ENCODE measurements at places on chromosomes 2 and 18. TPM values are rescaled to one million over a fixed set of nuclear protein-coding genes. Genes with fewer than 3 reads are reported as not detected.

DNA sequence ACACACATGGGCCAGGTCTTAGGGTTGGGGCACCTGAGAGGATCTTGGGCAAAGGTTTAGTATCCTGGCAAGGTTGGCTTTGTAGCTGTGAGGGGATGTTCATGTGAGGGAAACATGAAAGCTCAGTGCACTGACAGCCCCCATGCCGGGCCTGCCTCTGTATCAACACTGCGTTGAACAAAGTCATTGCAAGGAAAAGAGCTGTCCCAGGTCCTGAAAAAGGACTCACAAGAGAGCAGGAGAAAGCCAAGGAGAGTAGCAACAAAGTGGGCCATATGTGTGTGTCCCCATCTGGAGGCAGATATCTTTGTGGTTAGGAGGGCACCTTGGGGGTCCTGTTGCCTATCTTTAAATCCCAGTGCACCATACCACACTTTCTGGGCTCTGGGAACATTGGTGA, 237.8 kb upstream of the THSD7B start:
- no peak overlapping the region for H3K27ac ChIP-seq
- no peaks in the 10 kb centered on the region for H3K36me3 ChIP-seq
- DNase-seq, result no peak
- H3K27me3 ChIP-seq, result no peaks in the 10 kb centered on the region

DNA sequence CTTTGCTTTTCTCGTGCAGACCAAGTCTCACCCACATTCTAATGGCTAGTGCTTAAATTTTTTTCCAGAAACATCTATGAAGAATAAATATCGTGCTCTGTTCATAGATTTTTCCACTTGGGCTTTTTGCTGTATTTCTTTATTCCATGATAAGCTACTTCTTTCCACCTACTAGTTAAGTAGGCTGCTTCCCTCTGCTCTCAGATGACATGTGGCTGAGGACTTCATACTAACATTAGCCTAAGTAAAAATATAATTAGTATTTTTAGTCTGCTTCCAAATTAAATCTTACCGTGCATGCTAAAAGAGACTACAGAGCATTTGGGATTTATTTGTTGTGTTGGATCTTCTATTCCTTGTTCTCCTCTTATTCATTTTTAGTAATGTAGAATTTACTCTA, 102.4 kb downstream of the SH3RF3 start:
- no peaks in the 10 kb centered on the region for H3K27me3 ChIP-seq
- H3K27ac ChIP-seq, result no peak overlapping the region
- no peak for DNase-seq
- no peaks in the 10 kb centered on the region for H3K36me3 ChIP-seq
- H3K4me3 ChIP-seq, result no peak overlapping the region

- no peak overlapping the region for H3K4me3 ChIP-seq
- DNase-seq, result no peak
- no peaks in the 10 kb centered on the region for H3K4me1 ChIP-seq
- H3K27me3 ChIP-seq, result no peaks in the 10 kb centered on the region
Measured at GRCh38 chr2:6755456-6755855, 110.3 kb downstream of the CMPK2 start.

- DNase-seq, result no peak
- no peaks in the 10 kb centered on the region for H3K4me1 ChIP-seq
- no peak overlapping the region for H3K4me3 ChIP-seq
- H3K27ac ChIP-seq, result no peak overlapping the region
- no peaks in the 10 kb centered on the region for H3K36me3 ChIP-seq
- no peaks in the 10 kb centered on the region for H3K27me3 ChIP-seq
Measured at GRCh38 chr18:45106331-45106774, 425.7 kb downstream of the SETBP1 start.

DNA sequence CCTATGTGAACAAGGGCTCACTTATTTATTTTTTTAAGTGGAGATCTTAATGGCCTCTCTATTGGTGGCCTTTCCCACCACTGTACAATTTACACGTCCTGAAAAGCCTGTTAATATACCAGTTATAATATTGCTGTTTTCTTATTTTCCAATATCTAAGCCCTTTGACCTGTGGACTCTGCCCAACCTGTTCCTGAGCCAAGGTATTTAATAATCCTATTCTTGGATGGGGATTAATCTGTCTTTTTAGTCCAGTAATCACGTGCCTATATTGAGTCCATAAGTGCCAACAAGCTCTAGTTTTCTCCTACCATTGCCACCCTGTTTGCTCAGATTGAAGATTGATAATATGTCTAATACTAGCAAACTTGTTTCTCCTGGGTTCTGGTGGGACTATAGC, 42.7 kb downstream of the MBD5 start:
- H3K4me3 ChIP-seq, result no peak overlapping the region
- H3K27me3 ChIP-seq, result no peaks in the 10 kb centered on the region
- no peak overlapping the region for H3K27ac ChIP-seq
- H3K4me1 ChIP-seq, result no peaks in the 10 kb centered on the region

DNA sequence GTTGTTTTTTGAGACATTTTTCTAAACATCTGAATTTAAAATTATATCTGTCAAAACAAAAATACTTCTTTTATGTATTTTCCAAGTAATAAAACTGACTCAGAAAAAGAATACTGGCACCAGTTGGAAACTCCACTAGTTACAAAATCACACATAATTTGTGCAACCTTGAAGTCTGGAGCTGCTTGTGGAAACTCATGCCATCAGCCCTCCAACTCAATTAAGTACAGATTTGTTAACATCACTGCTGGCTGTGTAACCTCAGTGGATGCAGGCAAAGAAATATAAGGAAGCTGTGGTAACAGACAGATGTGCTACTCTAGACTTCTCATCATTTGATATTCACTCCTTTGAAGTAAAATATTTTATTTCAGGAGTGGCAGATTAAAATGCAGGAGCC, 30.0 kb upstream of the RAPH1 start:
- no peak for DNase-seq
- no peak overlapping the region for H3K4me3 ChIP-seq
- no peaks in the 10 kb centered on the region for H3K27me3 ChIP-seq
- no peaks in the 10 kb centered on the region for H3K4me1 ChIP-seq

- H3K27me3 ChIP-seq, result no peaks in the 10 kb centered on the region
- H3K4me1 ChIP-seq, result no peaks in the 10 kb centered on the region
- H3K36me3 ChIP-seq, result no peaks in the 10 kb centered on the region
- H3K27ac ChIP-seq, result no peak overlapping the region
- H3K4me3 ChIP-seq, result no peak overlapping the region
- no peak for DNase-seq
Measured at GRCh38 chr2:60989259-60989658, 28.3 kb upstream of the PEX13 start.

GRCh38 chr2:215831296-215831913, 181.9 kb downstream of the MREG start:
- no peak overlapping the region for H3K4me3 ChIP-seq
- H3K36me3 ChIP-seq, result no peaks in the 10 kb centered on the region
- DNase-seq, result no peak
- no peaks in the 10 kb centered on the region for H3K27me3 ChIP-seq
- no peak overlapping the region for H3K27ac ChIP-seq

DNA sequence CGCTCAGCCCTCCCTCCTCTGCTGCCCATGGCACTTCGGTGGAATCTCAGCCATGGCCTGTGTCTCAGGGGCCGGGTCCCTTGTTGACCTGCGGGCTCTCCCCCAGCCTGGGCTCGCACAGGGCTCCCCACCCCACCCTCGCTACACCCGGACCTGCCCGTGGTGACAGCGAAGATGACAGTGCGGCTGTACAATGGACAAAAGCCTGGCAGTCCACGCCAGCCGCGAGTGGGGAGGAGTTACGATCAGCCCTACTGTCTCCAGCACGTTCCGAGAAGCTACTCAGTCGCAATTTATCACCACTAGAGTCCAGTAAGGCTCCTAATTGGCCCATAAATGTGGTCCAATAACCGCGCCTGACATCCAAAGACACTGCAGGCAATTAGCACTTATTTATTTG, 31.6 kb downstream of the GBX2 start:
- no peak overlapping the region for H3K4me3 ChIP-seq
- H3K4me1 ChIP-seq, result no peaks in the 10 kb centered on the region
- no peaks in the 10 kb centered on the region for H3K36me3 ChIP-seq
- no peak overlapping the region for H3K27ac ChIP-seq
- no peaks in the 10 kb centered on the region for H3K27me3 ChIP-seq

- H3K36me3 ChIP-seq, result peaks cover 25% of the 10 kb centered on the region
- H3K4me1 ChIP-seq, result no peaks in the 10 kb centered on the region
- H3K27ac ChIP-seq, result no peak overlapping the region
- no peak overlapping the region for H3K4me3 ChIP-seq
- no peaks in the 10 kb centered on the region for H3K27me3 ChIP-seq
Measured at GRCh38 chr2:159737292-159737916, 25.1 kb downstream of the MARCHF7 start.

DNA sequence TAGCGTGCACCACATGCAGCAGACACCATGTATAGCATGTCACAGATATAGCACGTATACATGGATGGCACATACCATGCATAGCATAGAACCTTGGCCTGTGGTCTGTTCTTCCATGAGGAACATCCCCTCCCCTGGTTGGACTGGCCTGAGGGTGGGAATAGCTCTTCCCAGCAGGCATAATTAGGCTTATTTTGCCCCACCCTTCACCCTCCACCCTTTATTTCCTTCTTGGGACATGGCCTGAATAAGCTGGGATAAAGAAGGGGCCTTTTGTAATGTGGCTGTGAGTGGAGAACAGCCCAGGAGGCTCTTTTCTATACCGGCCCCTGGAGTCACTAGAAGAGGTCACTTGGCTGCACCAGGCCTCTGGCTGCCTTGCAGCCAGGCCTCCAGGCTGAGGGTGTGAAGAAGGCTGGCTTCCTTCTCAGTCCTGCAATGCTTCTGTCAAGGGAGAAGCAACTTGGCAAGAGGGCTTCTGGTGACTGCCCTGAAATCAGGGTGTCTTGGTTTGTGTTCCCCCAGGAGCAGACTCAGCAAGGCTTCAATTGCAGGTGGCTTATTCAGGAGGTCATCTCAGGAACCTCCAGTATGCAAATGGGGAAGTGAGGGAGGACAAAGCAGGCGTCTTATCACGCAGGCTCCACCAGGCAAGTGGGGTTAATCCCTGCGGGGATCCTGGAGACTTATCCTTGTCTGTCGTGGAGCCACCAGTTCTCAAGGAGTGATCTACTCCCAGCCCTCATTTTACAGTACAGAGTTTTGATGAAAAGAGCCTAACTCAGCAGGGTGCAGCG, 68.2 kb downstream of the HS6ST1 start:
- no peaks in the 10 kb centered on the region for H3K36me3 ChIP-seq
- no peak overlapping the region for H3K27ac ChIP-seq
- H3K4me3 ChIP-seq, result no peak overlapping the region
- no peaks in the 10 kb centered on the region for H3K27me3 ChIP-seq
- no peaks in the 10 kb centered on the region for H3K4me1 ChIP-seq
- no peak for DNase-seq

GRCh38 chr2:134161170-134161547, 92.7 kb upstream of the MGAT5 start:
- H3K36me3 ChIP-seq, result no peaks in the 10 kb centered on the region
- no peaks in the 10 kb centered on the region for H3K4me1 ChIP-seq
- no peak overlapping the region for H3K4me3 ChIP-seq
- H3K27ac ChIP-seq, result no peak overlapping the region

DNA sequence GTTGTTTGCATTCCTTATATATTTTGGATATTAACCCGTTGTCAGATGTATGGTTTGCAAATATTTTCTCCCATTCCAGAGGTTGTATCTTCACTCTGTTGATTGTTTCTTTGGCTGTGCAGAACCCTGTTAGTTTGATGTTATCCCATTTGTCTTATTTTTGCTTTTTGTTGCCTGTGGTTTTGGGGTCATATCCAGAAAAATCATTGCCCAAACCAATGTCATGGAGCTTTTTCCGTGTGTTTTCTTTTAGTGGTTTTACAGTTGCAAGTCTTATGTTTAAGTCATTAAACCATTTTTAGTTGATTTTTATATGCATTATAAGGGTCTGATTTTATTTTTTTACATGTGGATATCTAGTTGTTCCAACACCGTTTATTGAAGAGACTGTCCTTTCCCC, 35.8 kb downstream of the PPIG start:
- H3K4me3 ChIP-seq, result no peak overlapping the region
- H3K27me3 ChIP-seq, result no peaks in the 10 kb centered on the region
- H3K27ac ChIP-seq, result no peak overlapping the region

GRCh38 chr18:961644-962355, 57.1 kb downstream of the ADCYAP1 start:
- H3K27me3 ChIP-seq, result no peaks in the 10 kb centered on the region
- H3K4me1 ChIP-seq, result peaks cover 3% of the 10 kb centered on the region
- no peak overlapping the region for H3K4me3 ChIP-seq
- H3K36me3 ChIP-seq, result no peaks in the 10 kb centered on the region
- DNase-seq, result peak; percentile 15
- no peak overlapping the region for H3K27ac ChIP-seq

- no peak overlapping the region for H3K27ac ChIP-seq
- DNase-seq, result no peak
- H3K4me3 ChIP-seq, result no peak overlapping the region
Measured at GRCh38 chr2:127984551-127984950, 43.3 kb downstream of the SAP130 start.

DNA sequence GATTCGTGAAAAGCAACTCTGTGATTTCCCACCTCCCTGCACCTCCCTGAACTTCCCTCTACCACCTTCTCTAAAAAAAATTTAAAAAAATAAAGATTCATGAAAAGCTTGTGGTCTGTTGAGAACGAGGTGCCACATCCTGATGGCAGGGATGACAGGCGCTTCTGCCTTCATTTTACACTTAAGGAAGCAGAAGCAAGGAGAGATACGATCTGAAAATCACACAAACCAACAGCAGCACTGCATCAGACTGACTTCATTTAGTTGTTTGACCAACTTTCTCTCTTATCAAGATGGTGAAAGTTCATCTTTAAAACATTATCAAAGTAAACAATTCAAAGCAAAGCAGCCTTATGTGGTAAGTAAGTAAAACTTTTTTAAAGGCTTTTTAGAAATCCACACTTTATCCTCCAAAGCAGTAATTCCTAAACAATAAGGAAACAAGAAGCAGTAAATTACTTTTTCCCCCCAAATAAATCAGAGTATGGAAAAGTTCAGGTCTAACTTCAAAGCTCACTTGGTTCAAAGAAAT, 15.5 kb downstream of the WDFY1 start:
- H3K4me1 ChIP-seq, result peaks cover 3% of the 10 kb centered on the region
- no peak overlapping the region for H3K4me3 ChIP-seq
- no peaks in the 10 kb centered on the region for H3K27me3 ChIP-seq

DNA sequence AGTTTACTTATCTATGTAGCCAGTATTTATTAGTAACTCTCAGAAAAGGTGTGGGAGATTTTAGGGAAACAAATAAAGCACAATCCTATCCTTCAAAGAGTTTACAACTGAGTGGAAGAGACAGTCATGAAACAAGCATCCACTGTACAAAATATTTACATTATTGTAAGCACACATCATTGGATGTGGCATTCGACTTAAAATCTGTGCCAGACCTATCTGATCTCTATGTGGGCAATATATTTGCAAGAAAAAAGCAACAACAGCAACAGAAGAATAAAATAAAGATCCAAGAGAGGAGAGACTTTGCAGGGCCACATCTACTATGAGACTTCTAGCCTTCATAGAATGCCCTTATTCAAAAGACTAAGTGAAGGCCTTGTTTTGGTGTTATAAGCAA, 882.1 kb upstream of the PIK3C3 start:
- DNase-seq, result no peak
- no peaks in the 10 kb centered on the region for H3K36me3 ChIP-seq
- no peaks in the 10 kb centered on the region for H3K27me3 ChIP-seq

Gene NIF3L1
- total RNA-seq, result 37.4 TPM

Gene EML6
- total RNA-seq, result 6.3 TPM

Gene IL36G
- not detected for total RNA-seq

Gene SATB2
- total RNA-seq, result 43.2 TPM

Gene RTP5
- not detected for total RNA-seq

Gene GAL3ST2
- total RNA-seq, result 1.6 TPM

Gene KCNG2
- not detected for total RNA-seq

Gene TMEM182
- total RNA-seq, result 6.2 TPM

Gene MYO3B
- 0.05 TPM for total RNA-seq

Gene GRHL1
- total RNA-seq, result 4.7 TPM

Gene ERMN
- total RNA-seq, result not detected

Gene PMAIP1
- total RNA-seq, result 7.7 TPM

Gene IL36A
- not detected for total RNA-seq

Data from Panc1 (cell line).